Stomach (tissue), 19 donors: ENCODE measurements at places on chromosomes 5 and 9.
A peak's percentile ranks its signal among the peaks of the same experiment; 100 is the strongest.

DNA sequence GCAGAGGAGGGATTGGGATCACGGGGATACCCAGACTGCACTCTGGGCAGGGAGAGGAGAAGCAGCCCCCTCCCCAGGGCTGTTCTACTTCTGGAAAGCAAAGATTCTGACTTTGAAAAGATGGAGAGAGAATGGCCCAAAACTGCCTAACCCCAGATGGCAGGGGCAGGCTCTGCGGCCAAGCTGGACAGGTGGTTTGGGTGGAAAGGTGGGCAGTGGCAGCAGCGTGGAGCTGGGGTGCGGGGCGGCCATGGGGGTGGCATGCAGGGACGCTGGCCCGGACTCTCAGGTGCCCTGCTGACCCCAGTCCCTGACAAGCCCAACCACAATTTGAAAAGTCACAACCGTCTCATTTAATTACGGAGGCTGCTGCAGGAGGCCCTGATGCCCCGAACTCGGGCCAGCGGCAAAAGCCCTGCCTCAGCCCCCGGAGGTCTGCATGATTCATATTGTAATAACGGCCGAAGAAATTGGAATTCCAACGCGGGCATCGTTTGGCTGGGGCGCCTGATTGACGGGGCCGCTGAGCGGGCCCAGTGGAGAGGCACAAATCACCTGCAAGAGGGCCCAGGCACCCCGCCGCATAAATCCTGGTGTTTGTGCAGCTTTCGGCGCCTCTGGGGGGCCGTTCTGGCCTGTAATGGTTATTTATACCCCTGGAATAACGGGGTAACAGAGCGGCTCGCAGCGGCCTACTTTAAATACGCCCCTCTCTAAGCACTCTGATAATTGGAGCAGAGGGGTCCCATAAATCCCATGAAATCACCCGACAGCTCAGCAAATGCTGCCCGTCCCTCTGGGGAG lies 41.8 kb upstream of the FCN2 start:
- no peak for DNase-seq

DNA sequence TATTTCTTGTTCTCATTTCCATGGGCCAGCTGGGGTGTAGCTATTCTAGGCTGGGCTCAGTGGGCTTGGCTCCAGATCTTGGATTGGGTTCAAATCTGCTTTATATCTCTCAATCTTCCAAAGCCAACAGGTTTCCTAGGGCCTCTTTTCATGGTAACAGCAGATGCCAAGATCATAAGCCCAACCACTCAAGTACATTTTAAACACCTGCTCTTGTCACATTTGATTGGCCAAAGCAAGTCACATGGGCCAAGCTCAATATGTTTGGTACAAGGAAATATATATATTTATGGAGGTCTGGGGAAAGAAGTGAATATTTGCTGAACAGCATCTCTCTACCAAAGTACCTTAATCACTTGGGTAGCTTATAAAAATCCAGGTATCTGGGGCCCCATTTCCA lies 49.5 kb downstream of the MRRF start:
- no peak for DNase-seq

DNA sequence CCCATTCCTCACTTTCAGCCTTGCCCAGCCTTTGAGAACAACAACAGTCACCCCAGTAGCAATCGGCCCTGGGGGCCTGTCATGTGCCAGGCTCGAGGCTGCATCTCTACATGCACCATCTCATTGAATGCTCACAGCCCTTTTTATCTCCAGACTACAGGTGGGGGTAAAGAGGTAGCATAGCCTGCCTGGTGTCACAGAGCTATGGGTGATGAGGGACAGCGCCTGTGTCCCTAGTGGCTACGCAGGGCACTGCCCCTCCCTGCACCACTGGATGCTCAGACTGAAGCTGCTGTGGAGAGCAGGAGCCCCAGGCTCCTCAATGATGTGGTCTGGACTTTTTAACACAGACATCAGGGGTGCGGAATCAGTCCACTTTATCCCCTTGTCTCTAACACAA lies 2.8 kb downstream of the CAMK2A start:
- DNase-seq: no peak

GRCh38 chr5:112143690-112144089 lies 275.4 kb downstream of the EPB41L4A start:
- peak; percentile 21 for DNase-seq

- no peak for DNase-seq
These were observed 379.4 kb downstream of the PRR16 start for GRCh38 chr5:120843390-120843980.

DNA sequence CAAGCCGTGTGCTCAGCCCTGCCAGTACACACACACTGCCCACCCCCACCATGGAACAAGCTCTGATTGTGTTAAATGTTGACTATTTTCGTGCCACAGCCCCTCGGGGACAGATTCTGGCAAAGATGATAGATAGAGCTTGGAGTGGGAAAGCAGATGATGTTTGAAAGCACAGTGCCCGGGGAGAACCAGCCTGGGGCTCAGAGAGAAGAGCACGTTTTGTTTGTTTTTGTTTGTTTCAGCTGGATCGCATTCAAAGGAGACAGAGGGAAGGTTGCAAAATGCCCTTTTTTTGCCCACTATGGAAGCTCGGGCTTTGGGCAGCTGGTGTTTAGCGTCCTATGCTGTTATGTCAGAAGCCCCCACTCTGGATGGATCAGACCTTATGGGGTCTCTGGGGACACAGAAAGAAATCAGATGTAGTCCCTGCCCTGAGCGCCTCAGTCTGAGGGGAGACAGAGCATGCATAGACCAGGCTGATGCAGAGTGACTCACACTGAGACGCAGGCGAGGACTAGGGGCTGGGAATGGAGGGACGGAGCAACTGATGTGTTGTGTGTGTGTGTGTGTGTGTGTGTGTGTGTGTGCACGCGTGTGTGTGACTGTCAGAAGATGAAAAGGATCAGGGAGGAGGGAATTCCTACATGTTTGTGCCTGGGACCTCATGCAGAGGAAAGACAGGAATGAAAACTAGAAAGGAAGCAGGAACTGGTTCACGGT lies 229.7 kb downstream of the MELK start:
- DNase-seq: no peak

DNA sequence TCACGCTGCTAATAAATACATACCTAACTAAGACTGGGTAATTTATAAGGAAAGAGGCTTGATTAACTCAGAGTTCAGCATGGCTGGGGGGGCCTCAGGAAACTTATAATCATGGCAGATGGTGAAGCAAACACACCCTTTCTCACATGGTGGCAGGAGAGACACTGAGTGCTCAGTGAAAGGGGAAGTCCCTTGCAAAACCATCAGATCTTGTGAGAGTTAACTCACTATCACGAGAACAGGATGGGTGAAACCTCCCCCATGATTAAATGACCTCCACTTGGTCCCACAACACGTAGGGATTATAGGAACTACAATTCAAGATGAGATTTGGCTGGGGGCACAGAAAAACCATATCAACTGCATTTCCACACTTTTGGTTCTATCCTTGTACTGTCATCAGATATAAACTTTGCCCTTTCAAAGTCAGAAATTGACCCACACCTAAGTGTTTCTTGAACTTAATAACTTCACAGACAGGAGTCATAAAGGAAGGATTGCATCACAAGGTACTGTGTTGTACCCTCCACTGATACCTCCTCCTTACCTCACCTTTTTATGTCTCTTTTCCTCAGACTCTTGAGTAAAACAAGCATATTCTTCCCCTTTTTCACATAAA lies 319.1 kb upstream of the PIK3R1 start:
- DNase-seq: no peak

GRCh38 chr9:21672761-21673160 lies 129.7 kb upstream of the MTAP start:
- no peak for DNase-seq

GRCh38 chr5:57745700-57746651 lies 263.4 kb upstream of the ACTBL2 start:
- no peak for DNase-seq

DNA sequence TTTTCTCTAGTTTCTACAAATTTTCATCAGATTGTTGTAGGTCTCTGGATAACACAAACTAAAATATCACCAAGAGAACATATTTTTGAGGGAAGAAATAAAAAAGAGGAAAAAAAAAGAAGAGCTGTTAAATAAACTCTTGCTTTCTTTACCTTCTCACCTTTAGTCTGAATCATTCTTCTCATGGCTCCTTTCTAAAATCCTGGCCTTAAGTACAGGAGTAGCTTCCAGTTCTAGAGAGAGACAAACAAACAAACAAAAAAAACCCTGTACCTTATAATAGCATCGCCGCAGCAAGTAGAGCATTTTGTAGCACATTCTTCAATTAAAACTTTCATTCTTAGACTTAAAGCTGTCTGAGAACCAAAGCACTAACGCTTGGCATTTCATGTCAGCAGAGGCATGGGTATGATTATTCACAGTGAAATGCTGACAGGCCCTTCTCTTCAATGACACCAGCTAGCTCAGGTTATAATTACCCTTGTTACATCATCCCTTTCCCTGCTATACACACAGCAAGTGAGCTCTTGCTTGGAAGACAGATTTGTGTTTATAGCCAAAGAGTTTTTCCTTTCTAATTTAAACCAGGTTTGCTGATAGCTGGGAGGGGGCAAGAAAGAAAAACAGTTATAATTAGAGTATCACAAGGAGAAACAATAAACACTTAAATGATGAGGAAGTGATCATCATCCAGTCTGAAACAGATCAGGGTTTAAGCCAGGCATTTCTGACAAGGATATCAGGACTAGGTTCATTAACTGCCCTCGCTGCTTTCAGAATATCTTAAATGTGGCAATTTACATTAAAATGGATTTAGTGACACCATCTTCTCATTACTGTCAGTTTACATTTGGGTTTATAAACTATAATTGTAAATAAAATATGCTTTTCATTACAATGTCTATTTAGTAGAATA lies 510.9 kb upstream of the ZNF608 start:
- no peak for DNase-seq

- no peak for DNase-seq
These were observed 24.4 kb upstream of the SLC1A1 start for GRCh38 chr9:4465910-4466309.

DNA sequence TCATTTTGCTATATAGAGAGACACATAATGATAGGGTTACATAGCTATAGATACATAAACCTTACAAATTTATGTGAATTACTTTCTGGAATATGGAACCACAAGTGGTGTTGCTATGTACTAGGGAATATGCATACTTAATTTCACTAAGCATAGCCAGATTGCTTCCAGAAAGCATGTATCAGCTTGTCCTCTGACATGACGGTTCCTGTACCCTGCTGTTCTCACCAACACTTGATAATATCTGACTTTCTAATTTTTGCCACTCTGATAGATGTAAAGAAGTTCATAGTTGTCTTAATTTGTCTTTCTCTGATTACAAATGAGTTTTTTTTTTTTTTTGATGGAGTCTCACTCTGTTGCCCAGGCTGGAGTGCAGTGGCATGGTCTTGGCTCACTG lies 18.0 kb upstream of the CKS2 start:
- no peak for DNase-seq

DNA sequence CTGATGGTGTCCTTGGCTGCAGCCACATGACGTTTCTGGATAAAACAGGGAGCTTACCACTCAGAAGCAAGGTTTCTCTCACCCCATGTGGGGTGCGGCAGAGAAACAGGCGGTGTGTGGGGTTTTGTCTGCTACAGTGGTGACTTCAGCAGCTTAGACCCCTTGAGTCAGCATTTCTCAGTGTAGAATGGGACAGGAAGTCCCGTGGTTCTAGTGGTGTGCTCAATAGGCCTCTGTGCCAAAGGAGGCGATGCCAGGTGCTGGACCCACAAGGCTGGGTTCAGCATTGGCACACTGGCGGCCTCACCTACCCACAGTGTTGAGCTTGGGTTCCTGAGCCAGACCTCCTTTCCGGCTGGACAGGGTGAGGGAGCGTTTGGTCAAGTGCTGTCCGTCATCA lies 125.2 kb upstream of the SMIM23 start:
- DNase-seq: no peak

DNA sequence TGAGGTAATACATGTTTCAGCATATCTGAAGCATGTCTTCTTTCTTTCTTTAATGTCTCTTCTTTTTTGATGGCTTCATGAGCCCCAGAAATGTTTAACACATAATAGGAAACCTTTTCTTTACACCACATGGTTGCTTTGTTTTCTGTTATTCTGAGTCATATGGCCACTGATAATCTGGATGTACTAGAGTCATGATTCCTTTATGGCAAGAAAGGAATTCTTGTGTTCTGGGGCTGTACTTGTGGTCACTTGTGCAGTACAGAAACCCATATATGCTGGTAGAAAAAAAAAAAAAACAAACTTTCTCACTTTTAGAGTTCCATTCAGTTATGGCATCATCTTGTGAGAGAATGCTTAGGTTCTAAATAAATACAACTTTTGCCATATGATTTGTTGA lies 1669.3 kb upstream of the CDH9 start:
- no peak for DNase-seq

DNA sequence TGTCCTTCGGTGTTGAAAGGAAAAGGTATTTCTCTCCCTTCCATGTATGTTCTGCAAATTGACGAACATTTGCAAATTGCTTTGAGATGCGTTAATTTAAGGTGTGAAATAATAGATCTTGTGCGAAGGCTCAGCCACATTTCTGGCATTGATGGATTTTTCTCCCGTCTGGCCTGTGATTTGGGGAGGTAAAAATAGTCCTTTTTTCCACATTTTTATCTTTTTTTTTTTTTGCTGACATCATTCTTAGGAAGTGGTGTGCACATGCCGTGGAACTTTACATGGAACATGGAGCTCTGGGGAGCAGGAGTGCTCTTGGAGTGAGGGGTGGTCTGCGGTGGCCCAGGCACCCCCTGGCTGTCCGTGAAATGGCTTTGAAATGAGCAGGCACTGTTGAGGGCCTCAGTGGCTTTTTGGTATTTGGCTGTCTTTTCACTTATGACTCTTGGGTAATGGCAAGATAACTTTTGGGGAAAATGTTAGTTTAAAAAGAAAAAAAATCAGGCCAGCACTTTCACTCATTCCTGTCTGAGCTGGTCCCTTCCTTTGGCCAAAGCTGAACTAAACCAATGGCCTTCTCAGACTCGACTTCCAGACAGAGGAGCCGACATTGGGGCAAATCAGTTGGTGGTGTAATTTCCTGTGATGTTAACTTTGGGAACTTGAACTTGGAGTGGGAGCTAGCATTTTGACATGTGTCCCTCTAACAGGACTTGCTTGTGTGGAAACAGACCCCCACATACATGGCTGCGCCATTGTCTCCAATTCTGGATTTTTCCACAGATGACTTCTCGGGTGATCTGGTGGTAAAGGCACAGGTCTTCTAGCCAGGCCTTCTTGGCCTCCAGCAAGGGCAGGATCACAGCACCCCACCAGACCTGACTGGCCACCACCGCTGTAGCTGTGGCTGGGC lies 4.2 kb downstream of the NEK6 start:
- no peak for DNase-seq

DNA sequence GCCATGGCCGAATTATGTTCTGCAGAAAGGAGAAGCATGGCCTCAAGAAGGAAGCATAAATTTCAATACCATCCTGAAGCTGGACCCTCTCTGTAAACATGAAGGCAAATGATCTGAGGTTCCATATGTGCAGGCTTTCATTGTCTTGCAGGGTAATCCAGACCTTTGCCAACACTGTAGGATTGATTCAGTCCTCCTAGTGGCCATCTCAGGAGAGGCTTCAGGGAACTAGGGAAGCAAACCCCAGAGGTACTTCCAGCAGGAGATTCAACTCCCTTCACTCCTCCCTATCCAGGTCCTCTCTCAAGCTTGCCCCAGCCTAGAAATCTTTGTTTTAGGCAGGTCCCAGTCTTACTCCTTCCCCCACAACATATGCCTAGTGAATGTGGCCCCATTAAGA lies 99.3 kb upstream of the HCN1 start:
- no peak for DNase-seq

- DNase-seq: peak; percentile 62
These were observed 63.3 kb upstream of the ZFR start for GRCh38 chr5:32507738-32508434.

- DNase-seq: no peak
These were observed 25.6 kb downstream of the TGFBI start for GRCh38 chr5:136054142-136055019.
